Activated B cell treated with CpG ODN at 0.5 μM for 24 hours (primary cell): ENCODE measurements at places on chromosomes 6 and 20.

- no peak overlapping the region for H3K27ac ChIP-seq
- DNase-seq: no peak
- no peak overlapping the region for H3K4me3 ChIP-seq
Observed at GRCh38 chr6:3623451-3624249, 127.9 kb downstream of the PXDC1 start.

DNA sequence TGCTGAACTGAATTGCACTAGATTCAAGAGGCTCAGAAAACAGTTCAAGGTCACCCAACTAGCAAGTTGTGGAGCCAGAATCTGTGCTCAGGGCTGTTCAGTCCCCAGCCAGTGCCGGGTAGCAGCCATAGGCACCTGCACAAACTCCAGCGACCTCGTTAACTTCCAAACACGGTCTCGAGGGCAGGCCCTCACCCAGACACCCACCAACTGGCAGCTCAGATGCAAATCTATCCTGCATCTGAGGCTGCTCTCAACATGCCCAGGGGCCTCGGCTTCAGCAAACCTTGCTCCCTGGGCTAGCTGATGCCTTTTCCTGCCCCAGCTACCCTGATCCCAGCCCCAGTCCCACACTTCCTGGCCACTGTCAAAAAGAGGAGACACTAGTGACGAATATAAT, 3.7 kb downstream of the JPH2 start:
- H3K27me3 ChIP-seq: peaks cover 43% of the 10 kb centered on the region
- no peak overlapping the region for H3K4me3 ChIP-seq
- no peak overlapping the region for H3K27ac ChIP-seq
- H3K36me3 ChIP-seq: no peaks in the 10 kb centered on the region
- peaks cover 19% of the 10 kb centered on the region for H3K4me1 ChIP-seq

- peaks cover 39% of the 10 kb centered on the region for H3K36me3 ChIP-seq
- H3K27ac ChIP-seq: no peak overlapping the region
- DNase-seq: no peak
Observed at GRCh38 chr6:156933201-156934068, 156.3 kb downstream of the ARID1B start.

DNA sequence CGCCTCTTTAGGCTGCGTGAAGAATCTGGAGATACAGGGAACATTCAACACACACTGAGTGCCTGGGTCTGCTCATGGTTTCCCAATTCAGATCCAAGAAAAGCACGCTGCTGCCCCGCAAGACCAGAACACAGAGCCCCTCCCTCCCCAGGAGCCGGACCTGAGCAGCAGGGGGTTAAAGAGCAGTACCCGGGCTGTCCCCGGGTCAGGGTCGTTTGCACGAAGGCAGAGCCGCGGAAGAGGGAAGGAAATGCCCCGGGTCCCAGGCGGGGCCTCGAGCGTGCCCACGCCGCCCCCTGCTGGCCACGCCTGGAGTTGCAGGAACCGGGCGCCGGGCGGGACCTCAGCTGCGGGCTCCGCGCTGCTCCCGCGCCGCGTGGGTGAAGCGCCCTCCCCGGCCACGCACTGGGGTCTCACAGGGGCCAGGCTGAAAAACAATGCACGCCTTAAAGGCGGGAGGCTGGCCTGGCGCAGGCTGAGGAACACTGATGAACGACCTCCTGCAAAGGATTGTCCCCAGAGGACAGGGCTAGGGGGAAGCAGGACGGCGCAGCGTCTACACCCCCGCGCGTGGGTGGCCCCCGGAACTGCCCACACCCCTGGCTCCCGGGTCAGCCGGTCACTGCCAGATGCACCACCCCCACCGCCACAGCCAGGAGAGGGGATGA, 48.9 kb downstream of the ANKRD60 start:
- H3K36me3 ChIP-seq: no peaks in the 10 kb centered on the region
- H3K4me3 ChIP-seq: no peak overlapping the region
- peak; percentile 75 for DNase-seq

GRCh38 chr20:13029687-13030375, 21.1 kb downstream of the SPTLC3 start:
- no peaks in the 10 kb centered on the region for H3K27me3 ChIP-seq
- no peaks in the 10 kb centered on the region for H3K36me3 ChIP-seq
- no peak overlapping the region for H3K4me3 ChIP-seq
- peaks cover 2% of the 10 kb centered on the region for H3K4me1 ChIP-seq

- H3K36me3 ChIP-seq: peaks cover 2% of the 10 kb centered on the region
- H3K27ac ChIP-seq: no peak overlapping the region
- H3K27me3 ChIP-seq: no peaks in the 10 kb centered on the region
- H3K4me3 ChIP-seq: no peak overlapping the region
- no peak for DNase-seq
- H3K4me1 ChIP-seq: no peaks in the 10 kb centered on the region
Observed at GRCh38 chr20:56278196-56278595, 29.7 kb downstream of the MC3R start.

- H3K27ac ChIP-seq: no peak overlapping the region
- DNase-seq: no peak
- H3K4me3 ChIP-seq: no peak overlapping the region
- no peaks in the 10 kb centered on the region for H3K4me1 ChIP-seq
- H3K36me3 ChIP-seq: no peaks in the 10 kb centered on the region
Observed at GRCh38 chr20:52731093-52731492, 241.1 kb upstream of the TSHZ2 start.

DNA sequence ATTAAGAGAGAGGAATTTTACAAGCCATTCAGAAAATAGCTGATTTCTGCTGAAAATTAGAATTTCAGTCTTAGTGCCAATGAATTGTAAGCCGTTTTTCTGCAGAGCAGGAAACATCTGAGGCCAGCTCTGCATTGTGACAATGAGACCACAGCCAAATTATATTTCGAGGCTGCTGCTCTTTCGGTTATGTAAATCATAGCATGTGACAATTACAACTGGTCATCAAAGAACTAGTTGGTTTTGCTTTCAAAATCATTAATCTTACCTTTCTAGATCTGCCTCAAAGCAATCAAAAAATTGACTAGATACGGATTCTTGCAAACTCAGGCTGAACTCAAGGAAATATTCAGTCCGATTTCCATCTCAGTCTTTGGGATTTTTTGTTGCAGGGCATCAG, 33.4 kb upstream of the INSM1 start:
- peak overlapping the region; percentile 56 for H3K27ac ChIP-seq
- no peaks in the 10 kb centered on the region for H3K36me3 ChIP-seq
- DNase-seq: no peak
- H3K4me1 ChIP-seq: peaks cover 24% of the 10 kb centered on the region

DNA sequence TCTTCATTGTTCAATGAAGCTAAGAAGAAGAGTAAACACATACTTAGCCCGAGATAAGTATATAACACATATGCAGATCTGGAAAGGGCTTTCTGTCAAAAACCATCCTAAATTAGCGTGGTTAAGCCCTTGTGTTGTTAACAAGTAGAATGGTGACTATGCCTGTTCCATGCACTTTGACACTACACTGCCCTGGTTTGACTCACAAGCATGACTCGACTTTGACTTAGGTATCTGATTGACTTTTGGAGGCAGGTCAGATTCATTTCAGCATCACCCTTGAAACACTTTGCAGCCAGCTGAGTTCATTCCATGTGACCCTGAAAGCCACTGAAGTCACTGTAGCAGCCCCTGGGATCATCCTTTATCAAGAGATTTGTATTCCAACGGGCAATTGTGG, 239.8 kb downstream of the TBX18 start:
- no peaks in the 10 kb centered on the region for H3K4me1 ChIP-seq
- no peaks in the 10 kb centered on the region for H3K36me3 ChIP-seq
- DNase-seq: no peak
- H3K27ac ChIP-seq: no peak overlapping the region
- no peak overlapping the region for H3K4me3 ChIP-seq

- H3K27ac ChIP-seq: no peak overlapping the region
- no peaks in the 10 kb centered on the region for H3K4me1 ChIP-seq
- no peaks in the 10 kb centered on the region for H3K36me3 ChIP-seq
- DNase-seq: no peak
Observed at GRCh38 chr20:15673206-15673605, 900.0 kb downstream of the KIF16B start.

DNA sequence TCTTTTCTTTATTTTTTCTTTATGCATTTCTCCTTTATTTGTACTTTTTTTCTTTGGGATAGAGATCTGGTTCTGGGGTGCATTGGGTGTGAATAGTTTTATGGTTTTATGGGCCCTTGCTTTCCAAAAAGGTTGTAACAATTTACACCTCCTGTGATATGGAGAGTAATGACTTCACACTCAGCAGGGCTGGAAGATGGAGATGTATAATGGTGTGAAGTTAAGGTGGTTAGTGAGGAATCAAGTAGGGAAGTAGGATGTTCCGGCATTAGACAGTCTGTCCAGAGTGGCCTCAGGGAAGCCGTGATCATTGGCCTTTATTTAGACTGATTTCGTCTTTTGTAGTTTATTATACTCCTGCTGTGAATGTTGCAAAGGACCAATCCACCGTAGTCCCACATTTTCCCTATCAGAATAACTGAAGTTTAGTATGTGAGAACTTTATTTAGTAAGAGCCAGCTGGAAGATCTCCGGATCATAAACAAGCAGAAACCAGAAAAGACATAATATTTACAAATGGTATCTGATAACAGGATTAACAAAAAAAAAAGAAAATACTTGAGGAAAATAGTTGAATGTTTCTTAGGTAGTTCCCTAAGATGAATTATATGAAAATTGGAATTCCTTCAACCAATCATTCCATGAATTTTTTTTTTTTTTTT, 255.5 kb downstream of the TBC1D7 start:
- H3K27me3 ChIP-seq: peaks cover 17% of the 10 kb centered on the region
- H3K36me3 ChIP-seq: no peaks in the 10 kb centered on the region
- H3K27ac ChIP-seq: no peak overlapping the region
- H3K4me3 ChIP-seq: no peak overlapping the region
- DNase-seq: no peak

GRCh38 chr6:1190366-1190765, 121.5 kb upstream of the FOXQ1 start:
- H3K4me1 ChIP-seq: no peaks in the 10 kb centered on the region
- H3K4me3 ChIP-seq: no peak overlapping the region
- peaks cover 4% of the 10 kb centered on the region for H3K27me3 ChIP-seq

DNA sequence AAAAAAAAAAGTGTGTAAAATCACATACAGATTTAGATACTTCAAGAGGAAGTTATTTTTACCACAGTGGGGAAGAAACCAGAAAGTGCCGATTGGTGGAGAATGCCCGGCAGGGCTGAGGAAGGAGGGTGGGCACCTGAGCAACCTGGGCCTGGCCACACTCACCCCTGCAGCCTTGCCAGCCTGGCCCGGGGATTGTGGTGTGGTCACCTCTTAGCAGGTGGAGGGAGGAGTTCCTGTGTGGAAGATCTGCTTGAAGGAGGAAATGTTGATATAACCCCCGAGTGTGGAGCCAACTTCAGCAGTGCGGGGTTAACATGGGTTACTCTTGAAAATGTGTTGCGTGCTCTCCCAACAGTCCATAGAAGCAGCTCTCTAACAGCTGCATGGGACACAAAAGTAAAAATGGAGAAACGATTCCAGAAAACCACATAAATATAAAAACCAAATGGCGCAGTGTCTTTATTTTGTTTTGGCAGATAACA, 14.7 kb downstream of the UST start:
- no peaks in the 10 kb centered on the region for H3K27me3 ChIP-seq
- H3K27ac ChIP-seq: peak overlapping the region; percentile 93
- peak; percentile 48 for DNase-seq
- H3K36me3 ChIP-seq: peaks cover 2% of the 10 kb centered on the region

DNA sequence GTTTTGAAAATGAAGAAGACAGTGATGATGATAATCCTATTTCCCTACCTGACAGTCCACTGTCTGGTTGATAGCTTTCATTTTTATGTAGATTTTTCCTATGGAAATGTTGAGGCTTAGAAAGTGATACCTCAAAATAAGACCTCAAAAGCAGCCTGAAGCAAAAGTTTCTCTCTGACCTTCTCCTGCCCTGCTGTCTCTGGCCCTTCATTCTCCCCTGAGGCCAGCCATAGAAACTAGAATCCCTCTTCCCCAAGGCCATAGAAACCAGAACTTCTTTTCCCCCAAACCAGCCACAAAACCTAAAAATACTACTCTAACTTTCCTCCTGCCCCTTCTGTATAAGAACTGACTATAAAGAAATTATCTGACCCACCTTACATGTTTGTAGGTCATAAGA, 52.6 kb upstream of the GCM1 start:
- H3K27ac ChIP-seq: peak overlapping the region; percentile 61
- H3K4me3 ChIP-seq: peak overlapping the region; percentile 16
- H3K27me3 ChIP-seq: no peaks in the 10 kb centered on the region
- peaks cover 78% of the 10 kb centered on the region for H3K4me1 ChIP-seq
- H3K36me3 ChIP-seq: no peaks in the 10 kb centered on the region

GRCh38 chr6:23535101-23535500, 590.9 kb upstream of the NRSN1 start:
- no peak overlapping the region for H3K27ac ChIP-seq
- H3K27me3 ChIP-seq: no peaks in the 10 kb centered on the region
- no peak overlapping the region for H3K4me3 ChIP-seq
- no peaks in the 10 kb centered on the region for H3K4me1 ChIP-seq
- H3K36me3 ChIP-seq: no peaks in the 10 kb centered on the region

DNA sequence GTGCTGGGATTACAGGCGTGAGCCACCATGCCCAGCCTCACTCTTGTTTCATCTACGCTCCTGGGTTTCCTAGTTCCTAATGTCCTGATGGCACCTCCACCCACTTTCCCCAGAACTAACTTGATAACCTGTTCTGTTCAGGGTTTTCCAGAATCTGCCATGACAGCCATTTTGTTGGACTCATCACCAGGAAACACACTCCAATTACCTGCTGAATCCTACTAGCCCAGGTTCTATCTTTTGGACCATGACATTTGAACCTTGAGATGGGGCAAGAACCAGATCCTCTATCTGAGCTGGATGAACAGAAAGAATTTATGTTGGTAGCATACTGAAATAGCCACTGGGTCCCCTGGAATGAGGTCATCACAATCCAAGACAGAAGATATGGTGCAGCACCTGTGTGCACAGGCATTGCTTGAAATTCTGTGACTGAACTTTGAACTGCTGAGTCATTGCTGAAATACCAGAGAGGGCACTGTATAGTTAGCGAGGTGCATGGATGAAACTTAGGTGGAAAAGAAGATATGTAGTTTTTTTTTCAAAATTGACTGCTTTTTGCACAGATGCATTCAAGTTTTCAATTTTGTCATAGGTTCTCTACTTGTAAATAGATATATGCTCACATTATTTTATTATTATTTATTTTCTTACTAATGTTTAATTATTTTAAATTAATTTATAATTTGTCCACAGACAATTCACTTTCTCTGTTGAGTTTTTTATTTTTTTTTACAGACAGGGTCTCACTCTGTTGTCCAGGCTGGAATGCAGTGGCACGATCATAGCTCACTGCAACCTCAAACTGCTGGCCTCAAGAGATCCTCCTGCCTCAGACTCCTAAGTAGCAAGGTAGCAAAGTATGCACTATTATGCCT, 42.8 kb upstream of the TASP1 start:
- H3K4me3 ChIP-seq: no peak overlapping the region
- H3K27me3 ChIP-seq: no peaks in the 10 kb centered on the region
- no peak overlapping the region for H3K27ac ChIP-seq
- no peak for DNase-seq
- H3K36me3 ChIP-seq: no peaks in the 10 kb centered on the region
- peaks cover 30% of the 10 kb centered on the region for H3K4me1 ChIP-seq

GRCh38 chr6:12138936-12139335, 126.8 kb downstream of the HIVEP1 start:
- no peak for DNase-seq
- H3K36me3 ChIP-seq: peaks cover 76% of the 10 kb centered on the region
- no peaks in the 10 kb centered on the region for H3K4me1 ChIP-seq
- H3K27me3 ChIP-seq: no peaks in the 10 kb centered on the region
